ENCODE measurements at places on chromosomes 7 and 10.

DNA sequence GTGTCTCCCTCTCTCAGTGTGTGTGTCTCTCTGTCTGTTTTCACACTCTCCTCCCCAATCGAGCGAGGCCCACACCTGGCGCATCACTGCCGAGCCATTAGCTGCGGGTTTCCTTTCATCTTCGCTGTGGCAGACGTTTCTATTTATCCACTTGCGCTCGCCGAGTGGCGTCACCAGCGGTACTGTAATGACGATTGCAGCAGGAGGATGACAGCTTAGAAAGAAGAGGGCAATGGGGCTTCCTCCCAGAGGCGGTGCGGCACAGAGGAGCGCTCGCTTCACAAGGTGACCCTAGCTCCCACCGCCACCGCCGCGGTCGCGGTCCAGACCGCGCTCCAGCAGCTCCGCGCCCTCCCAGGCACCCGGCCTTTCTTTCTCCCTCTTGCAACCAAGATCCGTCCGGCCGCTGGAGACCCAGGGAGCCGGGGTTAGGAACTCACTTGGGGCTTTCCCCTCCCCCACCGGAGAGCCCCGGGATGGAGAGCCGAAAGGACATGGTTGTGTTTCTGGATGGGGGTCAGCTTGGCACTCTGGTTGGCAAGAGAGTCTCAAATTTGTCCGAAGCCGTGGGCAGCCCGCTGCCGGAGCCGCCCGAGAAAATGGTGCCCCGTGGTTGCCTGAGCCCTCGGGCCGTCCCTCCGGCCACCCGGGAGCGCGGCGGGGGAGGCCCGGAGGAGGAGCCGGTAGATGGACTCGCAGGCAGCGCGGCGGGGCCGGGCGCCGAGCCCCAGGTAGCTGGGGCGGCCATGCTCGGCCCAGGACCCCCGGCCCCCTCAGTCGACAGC lies at the start of gene EVX1:
EVX1 (plus strand) TSS at position 248 of the 785 bp plus-strand sequence; CDS start at position 477, 229 bp downstream.
- no peak for DNase-seq

- DNase-seq, result no peak
Observed at GRCh38 chr7:139876622-139877283, 47.7 kb downstream of the TBXAS1 start.

GRCh38 chr7:42677751-42678699 lies 233.8 kb downstream of the C7orf25 start:
- no peak for DNase-seq

DNA sequence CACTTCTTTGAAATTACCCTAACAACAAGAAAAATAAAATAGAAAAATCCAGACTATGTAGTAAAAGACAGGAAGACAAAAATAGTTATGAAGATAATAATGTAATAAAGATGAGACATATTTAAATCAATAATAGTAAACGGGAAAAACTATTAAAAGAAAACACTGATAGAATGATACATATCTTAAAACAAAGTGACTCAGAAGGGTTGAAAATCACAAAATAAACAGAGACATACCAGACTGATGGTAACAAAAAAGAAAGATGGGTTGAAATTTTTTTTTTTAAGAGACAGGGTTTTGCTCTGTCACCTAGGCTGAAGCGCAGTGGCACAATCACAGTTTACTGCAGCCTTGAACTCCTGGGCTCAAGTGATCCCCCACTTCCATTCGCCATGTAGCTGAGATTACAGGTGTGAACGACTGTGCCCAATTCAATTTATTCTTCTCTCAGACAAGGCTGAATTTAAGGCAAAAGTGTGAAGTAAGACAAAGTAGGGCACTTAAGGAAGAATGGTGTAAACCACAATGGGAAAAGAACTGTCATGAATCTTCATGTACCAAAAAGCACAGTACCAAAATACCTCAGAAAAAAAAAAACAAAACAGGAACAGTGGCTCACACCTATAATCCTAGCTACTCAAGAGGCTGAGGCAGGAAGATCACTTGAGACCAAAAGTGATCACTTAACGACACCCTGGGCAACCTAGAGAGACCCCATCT lies 47.4 kb downstream of the LMBR1 start:
- no peak for DNase-seq

DNA sequence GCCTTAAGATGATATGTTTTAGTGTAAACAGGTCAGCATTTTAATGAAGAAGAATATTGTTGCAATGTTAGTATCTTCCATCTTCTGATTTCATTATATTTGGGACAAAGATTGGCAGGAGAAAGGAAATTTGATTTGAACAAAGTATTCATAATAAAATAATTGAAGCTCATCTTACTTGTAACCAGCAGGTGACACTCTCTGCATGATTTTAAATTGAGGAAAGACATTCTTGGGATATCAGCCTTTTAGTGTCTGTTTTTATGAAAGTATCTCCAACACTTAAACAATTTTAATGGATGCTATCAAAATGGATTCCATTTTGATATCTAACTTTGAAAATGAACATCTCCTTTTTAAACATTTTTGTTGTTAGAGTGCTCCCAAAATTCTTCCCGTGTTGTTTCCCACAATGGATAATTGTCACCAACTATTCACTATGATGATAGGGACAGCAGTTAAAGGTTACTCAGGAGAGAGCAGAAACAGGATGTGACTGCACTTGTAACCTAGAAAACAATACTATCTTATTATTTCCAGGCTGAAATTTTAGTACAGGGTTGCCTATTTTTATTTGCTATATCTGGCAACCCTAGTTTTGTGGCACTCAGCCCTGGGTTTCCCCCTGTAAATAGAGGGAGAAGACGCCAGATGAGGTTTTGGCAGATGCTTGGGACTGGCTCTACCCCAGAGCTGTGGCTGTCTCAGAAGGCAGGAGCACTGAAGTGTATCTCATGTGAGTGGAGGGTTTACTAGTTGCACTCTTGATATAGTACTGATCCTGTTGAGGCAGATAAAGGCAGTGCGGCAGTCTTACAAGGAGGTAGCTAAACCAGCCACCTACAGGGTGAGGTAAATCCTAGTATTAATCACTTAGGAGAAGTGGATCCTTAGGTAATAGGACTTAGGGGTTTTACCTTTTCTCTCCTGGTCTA lies 31.0 kb upstream of the ABCB4 start:
- peak; percentile 32 for DNase-seq

- no peak for DNase-seq
Observed at GRCh38 chr7:113339661-113340060, 221.3 kb upstream of the SMIM30 start.

GRCh38 chr7:24967696-24968095 lies 12.3 kb downstream of the OSBPL3 start:
- DNase-seq, result no peak

GRCh38 chr7:2470204-2471021 lies 5.8 kb downstream of the GRIFIN start:
- DNase-seq, result no peak

DNA sequence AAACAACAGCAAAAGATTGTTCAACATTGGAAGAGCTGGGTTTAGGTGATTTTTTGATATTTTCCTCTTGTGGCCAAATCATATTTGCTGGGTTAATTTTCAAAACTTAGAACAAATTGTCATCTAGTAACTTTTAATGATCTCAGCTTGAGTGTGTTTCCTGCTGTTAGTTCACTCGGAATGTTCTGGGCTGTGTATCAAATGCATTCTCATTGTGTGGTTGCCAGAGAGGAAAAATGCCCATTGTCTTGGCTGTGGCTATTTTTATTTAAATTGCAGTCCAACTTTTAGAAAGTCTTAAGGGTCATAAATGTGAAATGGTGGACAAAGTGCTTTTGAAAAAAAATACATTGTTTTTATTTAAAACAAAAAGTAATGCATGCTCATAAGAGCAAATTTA lies 542.0 kb downstream of the TNS3 start:
- DNase-seq, result no peak
